ENCODE measurements at places on chromosomes 5 and 9.

DNA sequence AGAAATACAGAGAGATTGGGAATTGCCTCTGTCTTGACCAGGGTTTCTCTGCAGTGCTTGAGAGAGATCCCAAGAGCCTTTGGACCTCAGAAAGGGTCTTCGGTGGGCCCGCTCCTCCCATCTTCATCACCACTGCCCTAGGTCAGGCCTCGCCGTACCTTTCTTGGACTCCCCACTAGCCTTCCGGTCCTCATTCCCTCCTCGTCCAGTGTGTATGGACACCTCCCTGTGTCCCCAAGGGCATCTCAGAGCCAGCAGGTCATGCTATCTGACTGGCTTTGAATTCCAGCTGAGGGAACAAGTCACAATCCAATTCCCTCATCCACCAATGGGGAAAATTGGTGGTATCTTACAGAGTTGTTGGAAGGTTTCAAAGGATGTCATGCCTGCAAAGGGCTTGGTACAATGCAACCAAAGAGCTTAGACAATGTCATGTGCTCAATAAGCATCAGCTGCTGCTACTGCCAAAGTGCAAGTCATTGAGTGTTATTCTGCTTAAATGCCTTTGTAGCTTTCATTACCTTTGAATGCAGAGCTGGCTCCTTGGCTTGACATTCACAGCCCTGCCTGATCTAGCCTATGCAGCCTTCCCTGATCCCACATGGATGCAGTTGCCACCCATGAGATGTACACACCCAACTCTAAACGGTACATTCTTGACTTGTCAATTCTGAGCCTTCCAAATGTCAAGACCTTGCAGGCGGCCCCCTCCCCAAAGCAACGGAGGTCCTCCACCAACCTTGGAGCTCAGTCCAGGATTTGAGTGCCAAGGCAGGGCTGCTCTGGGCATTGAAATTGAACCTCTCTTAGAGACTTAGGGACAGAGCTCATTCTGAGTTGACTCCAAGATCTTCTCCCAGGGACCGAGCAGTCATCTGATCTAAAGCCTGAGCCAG is 58.0 kb downstream of the HRH2 start:
- DNase-seq: no peak

DNA sequence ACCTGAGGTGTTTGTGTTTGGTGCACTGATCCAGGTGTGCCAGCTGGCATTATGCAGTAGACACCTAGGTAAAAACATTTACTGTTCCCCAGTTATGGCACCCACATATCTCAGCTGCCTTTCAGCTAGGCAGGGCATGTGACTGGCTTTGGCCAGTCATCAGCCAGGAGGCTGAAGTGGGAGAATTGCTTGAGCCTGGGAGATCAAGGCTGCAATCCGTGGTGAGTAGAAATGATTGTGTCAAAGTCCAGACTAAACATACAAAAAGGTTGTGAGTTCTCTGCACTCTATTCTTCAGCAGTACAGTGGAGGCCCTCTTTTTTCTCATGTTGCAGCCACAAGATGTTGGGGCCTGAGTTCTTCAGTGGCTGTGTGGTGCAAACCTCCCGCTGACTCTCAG is 3.2 kb upstream of the FBLL1 start:
- DNase-seq: no peak

DNA sequence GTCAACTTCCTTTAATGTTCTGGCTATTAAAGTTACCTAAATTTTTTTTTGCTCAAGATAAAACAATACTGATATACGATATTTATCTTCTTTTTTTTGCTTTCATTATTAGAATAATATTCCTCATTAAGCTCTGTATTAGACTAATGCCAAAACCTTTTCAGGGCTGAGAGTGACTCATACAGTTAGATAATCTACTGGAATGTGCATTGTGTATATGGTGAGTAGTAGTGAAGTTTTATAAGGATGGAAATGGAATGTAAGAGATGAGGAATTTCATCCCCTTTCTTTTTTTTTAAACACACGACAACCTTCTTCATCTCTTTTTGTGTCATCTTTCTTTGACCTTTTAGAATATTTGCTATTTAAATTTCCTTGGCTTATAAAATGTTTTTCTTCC is 268.6 kb downstream of the ISL1 start:
- DNase-seq: no peak

DNA sequence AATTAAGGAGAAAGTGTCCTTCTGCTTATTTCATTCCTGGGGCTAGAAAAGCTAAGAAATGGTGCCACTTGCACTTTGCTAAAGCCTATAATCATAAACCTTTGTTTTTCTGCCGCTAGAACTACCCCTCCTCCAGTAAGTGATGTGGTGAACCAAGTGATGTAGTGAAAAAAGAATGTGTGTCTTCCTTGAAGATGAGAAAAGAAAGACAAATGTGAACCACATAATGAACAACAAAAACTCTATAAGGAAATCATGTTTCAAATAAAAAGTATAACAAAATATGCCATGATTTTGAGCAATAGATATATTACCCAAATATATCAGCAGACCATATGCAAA is 179.0 kb upstream of the SGCD start:
- no peak for DNase-seq

DNA sequence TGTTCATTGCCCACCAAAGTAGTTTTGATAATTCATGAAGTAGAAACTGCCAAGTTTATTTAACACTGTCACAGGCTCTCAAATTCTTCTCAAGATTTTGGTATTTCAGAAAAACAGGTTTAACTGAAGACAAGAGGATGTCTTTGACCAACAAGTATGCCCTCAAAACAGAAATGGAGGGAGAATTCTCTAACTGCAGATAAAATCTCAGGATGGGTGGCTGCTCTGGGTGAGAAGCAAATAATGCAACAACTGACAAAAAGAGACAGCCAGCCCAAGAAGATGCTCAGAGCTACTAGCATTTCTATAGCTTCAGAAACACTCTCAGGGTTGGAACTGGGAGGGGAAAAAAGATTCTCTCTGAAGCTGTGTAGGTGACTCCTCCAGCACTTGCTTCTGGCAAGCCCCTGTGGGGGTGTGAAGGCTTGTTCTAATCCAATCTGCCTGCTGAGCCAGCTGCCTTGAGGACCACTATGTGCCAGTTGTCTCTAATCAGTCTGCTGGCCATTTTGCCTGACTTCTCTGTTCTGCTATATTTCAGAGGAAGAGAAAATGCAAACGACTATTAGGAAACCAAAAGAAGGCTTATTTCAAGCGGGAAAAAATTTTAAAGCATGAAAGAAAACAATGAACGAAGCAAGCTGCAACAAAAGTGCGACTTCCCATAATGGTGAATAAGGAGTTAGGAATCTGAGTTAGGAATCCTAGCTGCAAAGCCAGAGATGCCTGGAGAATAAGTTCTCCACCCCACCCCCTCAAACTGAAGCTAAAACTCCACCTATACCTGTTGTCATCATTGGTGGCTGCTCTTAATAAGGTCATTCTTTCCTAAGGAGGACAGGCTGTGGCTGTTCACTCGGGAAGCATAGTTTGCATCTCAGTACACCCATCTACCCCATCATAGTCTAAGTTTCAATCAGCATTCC is 147.5 kb downstream of the GNAQ start:
- no peak for DNase-seq

- no peak for DNase-seq
Observed at GRCh38 chr5:138869763-138870500, 5.2 kb downstream of the LRRTM2 start.

DNA sequence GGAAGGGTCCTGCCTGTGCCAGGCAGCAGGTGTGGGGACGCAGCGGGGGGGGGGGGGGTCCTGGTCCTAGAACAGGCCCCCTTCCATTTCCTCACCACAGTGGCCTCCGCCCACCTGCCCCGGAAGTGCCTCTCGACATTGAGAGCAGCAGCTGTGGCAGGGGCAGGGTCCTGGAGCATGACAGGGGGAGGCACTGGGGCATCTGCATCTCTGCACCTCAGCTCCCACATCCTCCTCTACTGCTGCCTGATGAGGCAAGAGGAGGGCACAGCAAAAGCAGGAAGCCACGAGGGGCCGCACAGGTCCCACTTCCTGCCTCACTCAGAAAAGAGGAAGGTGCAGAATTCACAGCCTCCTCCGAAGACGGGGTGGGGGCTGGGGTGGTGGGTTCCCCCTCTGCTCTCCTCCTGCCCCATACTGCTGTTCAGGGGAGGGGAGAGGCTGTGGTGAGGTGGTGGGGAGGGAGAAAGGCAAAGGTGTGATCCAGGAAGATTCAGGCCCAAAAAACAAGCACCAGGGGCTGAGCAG is 14.8 kb downstream of the AKNA start:
- DNase-seq: peak; percentile 80

GRCh38 chr5:56159521-56159947 is 73.6 kb downstream of the ANKRD55 start:
- DNase-seq: no peak

DNA sequence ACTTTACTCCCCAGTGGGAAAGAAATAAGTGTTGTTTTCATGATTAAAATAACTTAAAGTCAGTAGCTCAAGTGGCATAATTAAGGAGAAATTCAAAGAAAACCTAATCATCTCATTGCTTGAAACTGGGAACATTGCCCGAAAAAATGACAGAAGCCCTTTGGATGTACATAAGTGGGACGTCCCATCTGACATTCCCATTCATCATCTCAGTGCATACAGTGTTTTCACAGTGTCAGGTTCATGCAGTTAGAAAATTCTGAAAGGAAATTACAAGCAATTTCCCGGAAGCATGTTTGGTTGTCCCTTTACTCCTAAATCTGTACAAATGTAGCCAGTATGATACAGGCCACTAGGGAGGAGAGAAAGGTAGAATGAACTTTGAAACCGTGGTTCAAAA is 95.6 kb downstream of the ADAMTS16 start:
- DNase-seq: no peak

DNA sequence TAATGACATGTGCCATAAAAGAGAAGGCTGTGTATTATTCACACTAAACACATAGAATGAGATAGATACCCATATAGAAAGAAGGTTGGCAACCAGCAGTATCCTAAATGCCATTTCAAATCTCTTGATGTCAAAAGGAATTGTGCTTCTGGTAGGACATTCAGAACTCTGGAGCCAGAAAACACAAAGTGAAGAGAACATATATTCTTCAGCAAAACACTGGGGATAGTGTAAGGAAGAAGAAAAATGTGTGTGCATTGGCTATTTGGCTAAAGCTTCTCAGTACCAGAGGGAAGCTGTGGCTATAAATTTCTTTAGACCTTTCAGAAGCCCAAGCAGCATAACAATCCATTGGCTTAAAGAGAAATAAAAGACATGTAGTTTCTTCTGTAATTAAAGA is 551.6 kb upstream of the C9orf72 start:
- no peak for DNase-seq

GRCh38 chr9:120326049-120326693 is 253.8 kb downstream of the CDK5RAP2 start:
- no peak for DNase-seq

- no peak for DNase-seq
Observed at GRCh38 chr5:173055722-173055982, 500 bp upstream of the CREBRF start.

GRCh38 chr5:171479776-171480125 is 60.3 kb downstream of the FGF18 start:
- DNase-seq: no peak

DNA sequence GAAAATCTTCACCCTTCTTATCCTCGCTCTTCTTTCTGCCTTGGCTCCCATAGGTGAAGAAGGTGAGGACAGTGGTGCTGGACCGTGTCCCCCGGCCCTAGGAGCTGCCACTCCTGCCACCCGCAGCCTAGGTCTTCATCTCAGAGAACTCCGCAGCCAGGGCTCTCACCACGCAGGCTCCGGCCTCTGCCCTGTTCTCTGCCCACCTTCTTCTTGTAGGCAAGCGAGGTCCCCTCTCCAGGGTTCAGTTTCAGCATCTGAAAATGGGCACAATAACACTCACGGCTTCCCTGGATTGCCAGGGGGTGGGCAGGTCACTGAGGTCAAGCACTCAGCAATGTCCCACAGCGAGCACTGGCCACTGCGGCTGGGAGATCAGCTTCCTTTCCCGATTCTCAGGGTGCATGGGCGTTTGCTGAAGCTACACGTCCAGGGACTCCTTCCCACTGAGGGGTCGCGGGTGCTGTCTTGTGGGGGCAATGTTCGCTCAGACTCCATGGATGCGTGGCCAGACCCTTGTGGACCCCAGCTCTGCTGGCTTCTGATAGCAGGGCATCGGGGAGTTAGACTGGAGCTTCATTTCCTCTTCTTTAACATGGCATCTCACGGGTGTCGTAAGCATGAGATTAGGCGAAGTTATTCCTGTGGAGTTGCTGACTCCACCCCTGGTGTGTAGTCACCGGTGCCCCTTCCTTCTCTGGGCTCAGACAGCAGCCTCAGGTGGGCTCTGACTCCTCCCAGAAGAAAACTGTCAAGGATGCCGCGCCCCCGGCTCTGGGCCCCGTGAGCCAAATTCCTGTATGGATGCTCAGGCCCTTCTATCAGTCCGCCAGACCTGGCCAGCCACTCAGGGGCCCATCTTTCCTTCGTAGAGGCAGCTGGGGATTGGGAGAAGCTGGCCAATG is 145.1 kb upstream of the IRX2 start:
- no peak for DNase-seq

DNA sequence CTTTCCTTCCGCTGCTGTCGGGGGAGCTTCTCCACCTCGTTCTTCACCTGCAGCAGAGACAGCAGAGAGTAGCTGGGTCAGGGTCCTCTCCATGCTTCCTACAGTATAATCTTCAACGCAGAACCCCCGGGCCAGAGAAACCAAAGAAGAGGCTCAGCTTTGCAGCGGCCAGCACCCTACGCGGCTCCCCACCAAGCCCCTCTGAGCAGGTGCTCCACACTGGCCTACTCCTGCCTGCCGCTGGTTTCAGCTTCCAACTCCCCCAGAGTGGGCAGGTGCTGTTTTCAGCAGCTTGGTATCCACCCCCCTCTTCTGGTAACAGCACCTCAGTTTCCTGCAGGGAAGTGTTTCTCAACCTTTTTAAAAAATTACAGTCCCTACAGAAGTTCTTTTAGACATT is 58.3 kb upstream of the FBXW11 start:
- DNase-seq: no peak

DNA sequence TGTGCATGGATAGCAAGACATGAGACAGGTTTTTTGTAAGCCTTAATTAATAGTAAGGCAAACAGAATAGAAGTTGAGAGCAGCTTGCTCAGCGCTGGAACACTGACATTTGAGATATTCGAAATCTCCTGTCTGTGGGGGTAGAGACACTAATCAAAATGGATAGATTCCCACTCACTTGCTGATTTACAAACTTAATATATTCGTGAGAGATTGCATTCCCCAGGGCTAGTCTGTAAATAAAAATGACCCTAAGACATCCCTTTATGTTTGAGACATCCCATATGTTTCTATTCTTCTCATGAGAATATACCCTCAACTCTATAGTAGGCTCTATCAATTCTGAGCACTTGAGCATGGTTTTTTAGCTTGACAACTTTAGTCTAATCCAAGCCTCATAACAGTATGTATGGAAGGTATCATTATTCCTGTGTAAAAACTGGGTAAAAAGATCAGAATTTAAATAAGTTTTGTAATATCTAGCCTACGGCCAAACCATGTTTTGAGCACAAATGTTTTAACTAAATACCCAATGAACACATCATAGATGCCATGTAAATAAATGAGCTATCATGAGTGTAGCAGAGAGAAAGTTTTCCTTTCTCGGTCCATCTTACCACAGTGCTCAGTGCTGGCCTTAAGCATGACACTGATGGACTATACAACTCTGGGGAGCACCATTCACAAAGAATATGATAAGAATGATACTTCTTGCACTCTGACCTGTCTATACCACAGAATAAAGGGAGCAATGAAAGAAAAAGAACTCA is 609.2 kb downstream of the PSAT1 start:
- DNase-seq: no peak
